ENCODE measurements at places on chromosomes 4 and X. TPM values are rescaled to one million over a fixed set of nuclear protein-coding genes. Genes with fewer than 3 reads are reported as not detected.

DNA sequence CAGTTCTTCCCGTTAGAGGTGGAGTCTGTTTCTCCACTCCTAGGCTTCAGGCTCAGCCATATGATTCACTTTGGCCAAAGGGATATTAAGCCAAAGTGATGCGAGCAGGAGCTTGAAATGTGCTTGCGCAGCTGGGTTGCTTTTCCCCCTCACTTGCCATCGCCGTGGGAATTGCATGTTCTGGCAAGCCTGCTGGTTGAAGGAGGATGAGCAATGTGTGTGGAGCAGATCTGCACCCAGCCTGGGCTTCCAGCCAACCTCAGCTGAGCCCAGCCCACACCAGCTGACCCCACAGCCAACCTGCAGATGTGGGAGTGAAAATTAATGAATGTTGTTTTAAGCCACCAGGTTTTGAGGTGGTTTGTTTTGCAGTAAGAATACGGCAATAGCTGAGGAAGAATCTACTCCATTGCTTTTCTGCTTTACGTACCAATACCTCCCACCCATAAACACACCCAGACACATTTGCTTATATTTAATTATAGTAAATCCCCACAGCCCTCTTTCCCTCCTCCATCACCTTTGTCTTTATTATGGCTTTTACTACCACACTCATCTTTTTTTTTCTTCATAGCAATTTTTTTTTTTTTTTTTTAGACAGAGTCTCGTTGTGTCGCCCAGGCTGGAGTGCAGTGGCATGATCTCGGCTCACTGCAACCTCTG, 132.8 kb upstream of the FUNDC1 start:
- DNase-seq: no peak

GRCh38 chrX:102113367-102113766, 12.1 kb upstream of the TCEAL2 start:
- no peak for DNase-seq

GRCh38 chr4:168978001-168978700, 31.9 kb downstream of the CBR4 start:
- DNase-seq: no peak

DNA sequence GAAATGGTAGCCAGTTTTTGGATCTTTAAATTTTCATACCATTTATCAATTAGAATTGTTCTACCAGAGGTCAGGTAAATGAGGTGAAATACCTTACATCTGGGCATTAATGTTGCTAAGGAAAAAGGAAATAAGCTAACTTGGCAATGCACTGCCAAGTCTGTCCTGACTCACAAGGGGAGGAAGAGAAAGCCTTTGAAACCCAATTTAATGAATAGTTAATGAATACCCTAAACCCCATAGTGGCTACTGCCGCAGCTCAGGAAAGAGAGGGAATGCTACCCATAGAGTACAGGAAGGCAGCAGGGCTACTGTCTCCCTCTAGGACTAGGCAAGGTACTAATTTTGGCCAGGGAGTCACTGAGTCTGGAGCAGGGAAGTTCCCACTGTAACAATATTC, 16.8 kb upstream of the DHX15 start:
- no peak for DNase-seq

- peak; percentile 34 for DNase-seq
Measured at GRCh38 chr4:47933840-47934239, 19.5 kb upstream of the NFXL1 start.

GRCh38 chr4:2934077-2934812, 29.0 kb downstream of the NOP14 start:
- DNase-seq: peak; percentile 38

GRCh38 chr4:126899331-126899801, 733.4 kb upstream of the INTU start:
- DNase-seq: no peak

DNA sequence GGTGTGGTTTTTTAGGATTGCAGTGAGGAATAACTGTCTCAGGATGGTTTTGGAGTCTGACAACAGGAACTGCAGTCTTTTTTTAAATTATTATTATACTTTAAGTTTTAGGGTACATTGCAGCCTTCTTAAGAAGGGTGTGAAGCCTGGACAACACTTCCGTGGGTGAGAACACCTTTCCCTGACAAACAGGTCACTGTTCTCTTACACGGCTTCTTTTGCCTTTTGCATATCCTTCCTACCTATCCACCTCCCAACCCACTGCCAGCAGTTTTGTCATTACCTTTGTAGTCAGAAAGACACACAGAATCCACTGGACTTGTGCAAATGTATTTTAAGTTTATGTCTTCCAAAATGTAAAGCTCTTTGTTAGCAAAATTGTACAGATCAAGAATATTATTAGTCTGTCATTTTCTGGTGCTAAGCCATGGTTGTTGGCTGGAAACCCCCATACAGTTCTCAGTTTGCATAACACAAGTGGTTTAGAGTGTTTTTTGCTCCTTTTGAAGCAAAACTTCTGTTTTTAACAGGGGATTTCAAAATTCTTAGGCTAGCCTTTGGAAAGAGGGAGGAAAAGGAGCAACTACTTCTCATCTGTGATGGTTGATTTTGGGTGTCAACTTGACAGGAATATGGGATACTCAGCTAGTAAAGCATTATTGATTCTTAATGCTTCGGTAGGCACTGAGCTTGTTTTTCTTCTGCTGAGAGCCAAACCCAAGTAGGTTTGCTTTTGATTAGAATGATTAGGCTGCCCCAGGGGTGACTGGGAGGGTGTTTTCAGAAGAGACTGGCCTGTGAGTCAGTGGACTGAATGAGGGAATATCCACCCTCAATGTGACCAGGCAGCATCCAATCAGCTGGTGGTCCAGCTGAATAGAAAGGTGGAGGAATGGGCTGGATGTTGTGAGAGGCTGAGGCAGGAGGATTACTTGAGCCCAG, 29.4 kb upstream of the KLHL2 start:
- DNase-seq: no peak

GRCh38 chr4:36213977-36214376, 30.3 kb downstream of the ARAP2 start:
- DNase-seq: no peak

DNA sequence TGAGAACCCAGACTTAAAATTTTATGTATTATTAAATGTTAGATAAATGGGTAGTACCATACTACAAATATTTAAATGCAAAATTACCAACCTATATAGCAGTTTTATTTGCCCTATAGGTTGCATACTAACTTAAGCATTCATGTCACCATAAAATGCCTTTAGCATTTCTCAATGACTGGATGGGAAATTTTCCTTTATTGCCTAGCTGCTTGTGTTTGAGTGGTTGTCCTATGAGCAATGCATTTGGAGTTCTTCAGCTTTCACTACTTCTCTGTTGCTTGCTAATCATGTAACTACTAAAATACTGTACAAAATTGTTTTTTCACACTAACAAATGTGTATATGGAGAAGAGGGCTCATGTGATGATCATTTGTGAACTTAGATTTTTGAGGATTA, 44.2 kb upstream of the CEP135 start:
- DNase-seq: no peak

GRCh38 chrX:87961471-87961870, 443.9 kb downstream of the KLHL4 start:
- DNase-seq: no peak

DNA sequence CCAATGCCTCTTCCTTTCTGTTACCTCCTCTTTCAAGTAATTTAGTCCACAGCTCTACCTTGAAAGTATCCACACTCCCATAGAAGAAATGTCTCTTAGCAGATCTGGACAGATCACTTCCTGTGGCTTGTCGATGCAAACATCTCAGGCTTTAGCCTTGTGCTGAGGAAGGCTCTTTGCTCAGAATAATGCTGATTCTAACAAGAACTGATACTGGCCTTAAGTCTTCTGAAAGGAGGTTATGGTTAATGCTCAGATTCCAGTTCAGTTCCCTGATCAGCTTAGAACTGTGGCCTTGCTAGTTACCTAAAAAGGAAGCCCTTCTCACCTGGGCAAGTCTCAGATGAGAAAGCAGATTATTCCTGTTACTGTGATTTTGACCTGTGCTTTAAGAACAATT, 230.1 kb upstream of the FAT4 start:
- no peak for DNase-seq

- DNase-seq: no peak
Measured at GRCh38 chr4:87633243-87633642, 16.8 kb upstream of the DMP1 start.

DNA sequence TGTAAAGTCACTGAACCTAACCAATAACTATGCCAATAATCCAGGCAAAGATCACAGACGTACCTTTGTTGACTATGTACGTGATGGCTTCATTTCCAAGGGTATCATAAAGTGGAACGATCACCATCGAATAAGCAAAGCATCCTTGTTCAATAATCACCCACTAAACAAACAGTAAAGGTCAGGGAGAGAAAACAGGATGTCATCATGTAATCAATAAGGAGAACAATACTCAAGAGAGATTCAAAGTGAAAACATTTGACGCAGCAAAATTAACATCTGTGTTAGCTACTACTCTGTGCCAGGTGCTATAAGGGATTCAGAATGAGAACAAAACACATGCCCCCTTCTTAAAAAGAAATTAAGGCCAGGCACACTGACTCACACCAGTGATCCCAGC, 42.9 kb upstream of the CENPU start:
- DNase-seq: no peak

- no peak for DNase-seq
Measured at GRCh38 chr4:10783351-10783750, 98.8 kb upstream of the CLNK start.

Gene HTR2C
- polyA plus RNA-seq: not detected

Gene PRR32
- polyA plus RNA-seq: not detected

Gene SH2D1A
- polyA plus RNA-seq: 164 TPM

Gene MFAP3L
- polyA plus RNA-seq: 3.4 TPM

Gene ARX
- not detected for polyA plus RNA-seq

Gene HS3ST1
- 0.03 TPM for polyA plus RNA-seq

Gene XG
- polyA plus RNA-seq: not detected

Gene CLNK
- polyA plus RNA-seq: 1.8 TPM

Gene CYLC1
- not detected for polyA plus RNA-seq

Measured in immature natural killer cell (primary cell).